ENCODE measurements at places on chromosomes 1 and 21.

- peak; percentile 49 for DNase-seq
Observed at GRCh38 chr1:248872752-248873408, 14.0 kb upstream of the ZNF692 start.

GRCh38 chr21:31335957-31336738, 7.9 kb downstream of the TIAM1 start:
- no peak for DNase-seq

DNA sequence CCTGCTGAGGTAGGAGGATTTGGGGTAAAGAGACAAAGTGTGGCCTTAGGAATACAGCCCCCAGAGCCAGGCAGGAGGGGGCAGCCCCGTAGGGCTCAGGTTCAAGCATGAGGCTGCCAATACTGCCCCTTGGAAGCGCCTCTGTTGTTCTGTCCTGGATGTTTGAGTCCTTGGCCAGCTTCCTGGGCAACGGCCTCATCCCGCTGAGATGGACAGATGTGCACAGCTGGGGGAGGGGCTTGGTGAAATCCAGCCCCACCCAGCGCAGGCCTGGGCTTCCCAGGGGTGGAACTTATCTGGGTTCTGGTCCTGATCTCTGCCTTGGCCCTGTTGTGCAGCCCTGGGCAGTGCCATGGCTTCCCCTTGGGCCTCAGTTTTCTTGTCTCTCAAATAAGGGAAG, 34.8 kb upstream of the MAN1C1 start:
- no peak for DNase-seq

DNA sequence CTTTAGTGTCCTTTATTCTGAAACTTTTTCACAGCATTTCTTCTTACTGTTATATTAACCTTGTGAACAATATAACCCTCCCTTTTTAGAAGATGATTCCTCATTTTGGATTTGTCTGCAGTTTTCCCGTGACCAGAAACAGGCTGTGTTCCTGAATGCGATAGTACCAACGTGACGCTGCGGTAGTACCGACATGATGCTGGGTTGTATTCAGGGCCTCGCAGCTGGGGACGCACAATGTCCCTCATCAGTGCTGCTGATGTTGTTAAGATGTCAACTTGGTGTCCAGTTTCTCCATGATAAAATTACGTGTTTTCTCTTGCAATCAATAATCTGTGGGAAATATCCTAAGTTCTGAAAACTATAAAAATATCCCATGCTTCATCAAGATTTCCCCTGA, 761.4 kb upstream of the TPTE start:
- no peak for DNase-seq

- DNase-seq = no peak
Observed at GRCh38 chr1:36879613-36880012, 154.7 kb downstream of the GRIK3 start.

DNA sequence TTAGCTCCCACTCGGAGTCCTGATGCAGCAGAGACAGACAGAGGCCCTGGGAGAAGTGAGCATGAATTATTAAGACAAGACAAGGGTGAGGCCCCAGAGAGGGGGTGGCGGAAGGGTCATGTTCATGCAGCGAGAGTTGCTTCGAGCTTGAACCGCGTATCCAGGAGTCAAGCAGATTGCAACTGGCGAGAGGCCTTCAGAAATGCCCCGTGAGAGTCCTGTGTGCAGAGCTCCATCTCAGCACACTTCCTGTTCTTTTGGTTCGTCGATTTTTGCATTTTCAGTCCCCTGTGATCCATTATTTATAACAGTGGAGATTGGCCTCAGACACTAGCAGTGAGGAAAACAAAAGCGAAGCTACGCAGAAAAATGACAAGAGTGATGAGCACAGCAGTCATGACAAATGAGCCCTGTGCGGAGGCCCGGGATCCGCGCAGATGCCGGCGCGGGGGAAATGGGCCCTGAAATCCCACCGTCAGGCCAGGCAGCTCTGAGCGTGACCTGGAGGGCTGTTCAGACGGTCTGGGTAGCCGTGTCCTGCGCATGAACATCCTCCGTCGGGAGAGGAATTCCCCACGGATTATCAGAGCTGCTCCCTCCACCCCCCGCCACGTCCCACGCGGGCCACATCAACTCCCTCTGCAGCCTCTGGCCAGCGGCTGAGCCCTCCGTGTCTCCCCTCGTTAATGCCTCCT, 15.0 kb downstream of the PDE9A start:
- no peak for DNase-seq

- no peak for DNase-seq
Observed at GRCh38 chr1:87263785-87264184, 64.9 kb upstream of the LMO4 start.

DNA sequence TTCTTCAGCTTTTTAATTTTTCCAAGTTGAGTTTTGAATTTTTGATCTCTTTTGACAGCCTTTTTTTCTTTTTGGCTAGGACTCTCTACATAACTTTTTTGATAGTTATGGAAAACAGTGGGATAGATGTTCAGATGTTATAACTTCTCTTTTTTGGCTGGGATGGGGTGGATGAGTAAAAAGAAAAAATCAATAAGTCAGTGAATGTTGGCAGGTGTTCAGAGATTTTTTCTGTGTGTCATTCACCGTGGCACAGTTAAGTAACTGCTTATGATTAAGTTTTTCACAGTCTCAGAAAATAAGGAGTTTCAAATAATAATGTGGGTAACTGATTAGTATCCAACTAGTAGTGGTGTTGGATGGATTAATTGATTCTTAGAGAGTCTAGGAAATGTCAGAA, 24.0 kb downstream of the HS2ST1 start:
- DNase-seq = no peak

DNA sequence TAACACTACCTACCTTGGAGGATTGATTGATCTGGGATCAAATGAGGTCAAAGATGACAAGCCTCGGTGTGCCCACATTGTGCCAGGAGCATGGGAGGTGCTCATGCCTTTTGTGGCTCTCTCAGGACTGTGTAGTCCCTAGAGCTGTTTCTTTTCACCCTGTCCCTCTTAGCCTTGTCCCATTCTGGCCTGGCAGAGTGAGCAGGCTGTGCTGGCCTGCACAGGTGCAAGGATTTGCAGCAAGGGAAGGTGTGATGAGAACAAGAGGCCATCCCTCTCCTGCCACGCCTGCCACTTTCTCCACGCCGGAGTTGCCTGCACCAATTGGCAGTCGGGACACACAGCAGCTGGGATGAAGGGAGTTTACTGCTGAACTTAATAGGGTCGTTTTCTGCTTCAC, 410.6 kb upstream of the VAMP3 start:
- DNase-seq = no peak

- no peak for DNase-seq
Observed at GRCh38 chr1:180860535-180860934, 52.2 kb upstream of the KIAA1614 start.

DNA sequence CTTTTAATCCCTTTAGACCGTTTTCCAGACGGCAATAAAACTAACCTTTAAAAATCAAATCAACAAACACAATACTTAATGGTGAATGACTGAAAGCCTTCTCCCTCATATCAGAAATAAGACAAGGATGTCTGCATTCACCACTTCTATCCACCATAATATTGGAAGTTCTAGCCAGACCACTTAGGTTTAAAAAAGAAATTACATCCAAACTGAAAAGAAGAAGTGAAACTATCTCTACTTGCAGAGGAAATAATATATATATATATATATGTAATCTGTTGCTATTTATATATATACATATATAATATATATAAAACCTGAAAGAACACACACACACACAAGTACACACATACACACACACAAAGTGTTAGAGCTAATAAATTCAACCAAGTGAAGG, 100.4 kb downstream of the BRINP3 start:
- no peak for DNase-seq

DNA sequence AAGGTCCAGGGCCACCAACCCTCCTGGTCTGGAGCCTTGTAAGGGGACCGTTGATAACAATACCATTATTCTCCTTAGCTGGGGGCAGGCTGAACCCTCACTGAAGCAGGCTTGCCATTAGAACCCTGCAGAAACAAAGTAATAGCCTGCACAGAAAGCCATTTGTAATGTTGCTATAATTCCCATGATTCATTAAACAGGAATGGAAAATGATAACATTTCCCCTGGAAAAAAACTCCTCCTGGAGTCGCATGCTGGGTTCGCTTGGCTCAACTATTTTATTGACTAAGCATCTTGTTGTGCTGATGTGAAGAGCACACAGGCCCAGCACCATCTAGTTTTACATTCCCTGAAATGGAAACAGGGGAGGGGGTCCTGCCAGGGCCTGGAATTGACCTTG, 155.6 kb upstream of the CSF3R start:
- DNase-seq = no peak

DNA sequence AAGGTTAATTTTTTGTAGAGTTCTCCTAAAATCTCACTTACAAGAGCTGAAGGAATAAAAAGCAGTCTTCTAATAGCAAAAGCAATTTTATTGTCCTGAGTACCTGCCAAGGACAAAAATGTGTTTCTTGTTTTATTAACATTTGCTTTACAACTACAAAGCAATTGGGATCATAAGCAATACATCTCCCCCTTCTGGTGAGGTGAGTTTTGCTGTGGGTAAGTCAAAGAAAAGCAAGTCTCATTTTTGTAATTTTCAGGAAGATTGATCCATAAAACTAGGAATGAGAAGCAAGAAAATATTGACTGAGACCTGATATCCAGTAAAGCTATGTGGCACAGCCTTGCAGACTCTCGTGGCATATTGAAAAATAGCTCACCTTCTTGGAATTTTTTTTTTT, 2162.7 kb downstream of the NCAM2 start:
- no peak for DNase-seq

DNA sequence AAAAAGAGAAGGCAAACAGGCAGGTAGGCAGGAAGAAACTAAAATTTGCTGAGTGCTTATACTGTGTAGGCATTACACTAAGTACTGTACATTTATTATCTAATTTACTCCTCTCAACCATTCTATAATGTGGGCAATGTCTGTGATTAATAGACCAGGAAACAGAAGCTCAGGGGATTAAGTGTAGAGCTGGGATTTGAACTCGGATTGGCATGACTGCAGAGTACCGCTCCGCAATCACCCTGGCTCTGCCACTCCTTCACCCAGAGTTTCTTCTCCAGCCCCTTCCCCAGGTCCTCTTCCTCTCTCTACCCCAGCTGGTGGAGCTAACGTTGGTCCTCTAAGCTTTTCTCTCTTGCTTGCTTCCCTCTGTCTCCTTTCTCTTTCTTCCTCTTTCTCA, 11.5 kb upstream of the S100A2 start:
- no peak for DNase-seq

DNA sequence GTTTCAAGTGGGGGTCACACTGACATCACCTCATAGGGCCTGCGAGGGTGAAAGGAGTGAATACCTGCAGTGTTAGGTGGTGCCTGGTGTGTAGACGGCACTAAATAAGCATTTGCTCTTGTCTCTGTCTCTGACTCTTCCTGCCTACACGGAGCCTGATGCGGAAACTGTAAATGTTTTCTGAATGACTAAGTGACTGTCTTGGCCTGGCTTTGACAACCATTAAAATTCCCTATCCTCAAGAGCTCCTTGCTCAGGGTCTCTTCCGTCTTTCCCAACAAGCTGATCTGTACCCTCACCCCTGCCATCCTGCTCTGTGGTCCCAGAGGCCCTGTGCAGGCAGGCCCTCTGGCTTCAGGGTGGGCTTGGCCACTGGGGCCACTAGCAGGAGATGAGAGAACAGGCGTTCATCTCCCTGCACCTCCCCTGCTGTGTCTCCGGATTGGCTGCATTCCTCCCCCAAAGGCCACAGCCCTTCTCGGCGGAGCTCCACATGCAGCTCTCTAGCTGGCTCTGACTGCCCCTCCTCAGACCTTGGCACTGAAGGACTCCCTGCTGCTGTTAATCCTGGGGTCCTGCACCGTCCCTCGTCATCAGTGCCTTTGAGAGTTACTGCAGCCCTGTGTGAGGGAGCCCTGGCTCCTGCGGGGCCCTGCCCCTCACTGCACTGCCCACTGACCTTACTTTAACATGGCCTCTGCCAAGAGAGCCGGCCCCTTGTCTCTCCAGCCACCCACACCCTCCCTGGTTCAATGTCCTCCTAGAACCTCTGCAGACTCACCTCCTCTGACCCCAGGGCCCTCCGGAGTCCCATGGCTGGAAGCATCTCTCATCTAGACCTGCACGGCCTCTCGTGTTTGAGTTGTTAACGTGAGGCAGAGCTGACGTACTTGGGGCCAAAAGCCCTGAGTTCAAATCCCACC, 211.1 kb downstream of the MATN1 start:
- DNase-seq = no peak

- no peak for DNase-seq
Observed at GRCh38 chr1:163785868-163786405, 464.2 kb downstream of the NUF2 start.

- no peak for DNase-seq
Observed at GRCh38 chr21:42452401-42453223, 43.4 kb downstream of the RSPH1 start.

DNA sequence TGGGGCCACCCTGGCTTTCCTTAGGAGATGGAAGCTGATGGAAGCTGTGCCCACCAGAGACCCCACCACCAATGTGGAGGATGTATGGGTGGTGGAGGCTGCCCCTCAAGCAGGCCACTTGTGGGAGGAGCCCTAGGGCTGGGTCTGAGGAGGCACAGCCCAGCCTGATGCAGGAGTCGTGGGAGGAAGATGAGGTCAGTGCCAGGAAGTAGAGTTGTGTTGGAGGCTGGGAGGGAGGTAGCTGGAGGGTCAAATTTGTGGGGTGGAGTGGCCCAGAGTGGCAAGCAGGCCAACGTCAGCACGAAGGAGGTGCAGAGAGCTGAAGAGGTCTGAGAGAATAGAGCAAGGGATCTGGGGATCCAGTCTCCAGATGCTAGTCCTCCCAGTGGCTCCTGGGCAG, 119.0 kb upstream of the USP24 start:
- DNase-seq = no peak

- DNase-seq = peak; percentile 18
Observed at GRCh38 chr1:63537940-63538339, 14.6 kb downstream of the EFCAB7 start.

- DNase-seq = no peak
Observed at GRCh38 chr1:214066936-214067335, 79.2 kb downstream of the PROX1 start.

- no peak for DNase-seq
Observed at GRCh38 chr21:35217504-35218060, 168.5 kb upstream of the RUNX1 start.

GRCh38 chr1:236907205-236907604, 97.0 kb downstream of the MT1HL1 start:
- no peak for DNase-seq
